ENCODE measurements at places on chromosomes 12 and 14.

DNA sequence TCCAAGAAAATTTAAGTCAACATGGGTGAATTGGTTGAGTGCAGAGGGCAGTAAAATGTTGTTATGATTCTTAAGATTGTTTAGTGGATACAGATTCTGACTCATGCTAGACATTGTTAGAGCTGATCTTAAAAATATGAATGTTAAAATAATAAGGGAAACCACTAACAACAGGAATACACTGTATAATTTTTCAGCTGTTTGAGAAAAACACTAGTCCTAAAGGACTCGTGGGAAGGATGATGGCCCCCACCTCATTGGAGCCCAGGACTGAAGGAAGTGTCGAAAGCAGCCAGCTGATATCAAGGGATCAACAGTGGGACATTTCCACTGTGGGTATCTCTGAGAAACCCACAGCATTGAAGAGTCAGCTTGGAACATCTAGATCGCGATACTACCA is 82.9 kb upstream of the SCAF11 start:
- no peak for DNase-seq

GRCh38 chr14:94867946-94868771 is 98.2 kb upstream of the GSC start:
- DNase-seq: no peak

- DNase-seq: no peak
These were observed 59.3 kb upstream of the PRMT8 start for GRCh38 chr12:3431686-3432085.

DNA sequence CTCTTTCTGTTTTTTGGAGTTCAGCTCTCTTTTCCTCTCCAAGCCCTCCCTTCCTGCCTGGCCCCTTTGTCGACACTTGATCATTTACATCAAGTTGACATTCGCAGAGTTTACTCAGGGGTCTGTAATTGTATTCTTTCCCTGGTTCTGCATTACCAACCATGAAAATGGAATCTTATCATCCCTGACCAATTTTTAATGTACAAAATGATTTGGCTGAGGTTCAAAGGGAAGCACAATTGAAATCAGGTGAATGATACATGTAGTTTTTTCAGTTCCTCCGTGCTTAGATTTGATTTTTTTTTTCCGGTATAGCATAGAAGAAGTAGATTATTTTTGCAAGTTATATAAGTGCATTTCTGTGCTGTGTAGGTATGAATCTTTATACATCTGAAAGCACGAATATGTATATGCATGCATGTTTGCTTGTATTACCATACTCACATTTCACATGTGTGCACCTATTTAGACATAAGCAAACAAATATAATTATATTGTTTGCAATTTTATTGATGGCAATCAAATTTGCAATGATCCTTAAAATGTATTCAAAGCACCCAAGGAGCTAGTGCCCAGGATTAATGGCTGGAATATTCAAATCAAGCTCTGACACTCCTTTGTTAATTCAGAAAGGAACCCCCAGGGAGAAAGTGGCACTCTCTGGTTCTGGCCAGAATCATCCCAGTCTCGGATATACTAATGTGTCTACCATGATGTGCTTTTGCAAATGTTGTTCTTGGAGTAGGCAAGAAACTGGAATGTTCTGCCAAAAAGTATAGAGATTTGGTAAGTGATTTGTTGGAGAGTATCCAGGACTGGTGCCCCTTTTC is 189.3 kb downstream of the VRK1 start:
- DNase-seq: no peak

DNA sequence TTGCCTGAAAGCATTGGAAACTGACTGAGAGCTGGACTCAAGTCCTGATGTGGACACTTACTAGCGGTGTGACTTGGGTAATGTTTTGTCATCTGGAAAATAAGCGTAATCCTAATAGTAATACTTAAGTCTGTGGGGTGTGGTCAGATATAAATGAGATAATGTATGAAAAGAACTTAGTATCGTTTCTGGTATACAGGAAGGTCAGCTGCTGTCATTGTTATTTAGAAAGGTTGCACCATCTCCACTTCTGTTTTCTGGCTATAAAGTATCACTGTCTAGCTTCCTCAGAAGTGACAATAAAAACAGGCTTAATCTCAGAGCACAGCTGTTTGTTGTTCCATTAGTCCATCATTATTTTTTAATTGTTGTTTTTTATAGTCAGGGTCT is 34.1 kb upstream of the TUBA1C start:
- DNase-seq: no peak

DNA sequence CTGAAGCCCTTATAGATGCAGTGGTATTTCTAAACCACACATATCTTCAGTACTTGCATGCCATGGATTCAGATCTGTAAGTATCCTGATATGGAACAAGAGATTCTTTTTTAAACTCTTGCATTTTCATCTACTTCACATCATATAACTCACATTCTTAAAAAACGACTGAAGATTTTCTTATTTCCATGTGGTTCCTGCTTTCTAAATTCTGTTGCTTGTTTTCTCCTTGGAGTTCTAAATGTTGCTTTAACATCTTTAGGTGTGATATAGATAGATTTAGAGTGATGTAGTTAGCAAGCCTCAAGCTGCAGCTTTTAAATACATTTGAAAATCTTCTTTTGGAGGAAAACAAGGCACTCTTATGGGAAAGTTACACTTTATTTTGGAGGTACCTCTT is 455.4 kb downstream of the FOXG1 start:
- no peak for DNase-seq

DNA sequence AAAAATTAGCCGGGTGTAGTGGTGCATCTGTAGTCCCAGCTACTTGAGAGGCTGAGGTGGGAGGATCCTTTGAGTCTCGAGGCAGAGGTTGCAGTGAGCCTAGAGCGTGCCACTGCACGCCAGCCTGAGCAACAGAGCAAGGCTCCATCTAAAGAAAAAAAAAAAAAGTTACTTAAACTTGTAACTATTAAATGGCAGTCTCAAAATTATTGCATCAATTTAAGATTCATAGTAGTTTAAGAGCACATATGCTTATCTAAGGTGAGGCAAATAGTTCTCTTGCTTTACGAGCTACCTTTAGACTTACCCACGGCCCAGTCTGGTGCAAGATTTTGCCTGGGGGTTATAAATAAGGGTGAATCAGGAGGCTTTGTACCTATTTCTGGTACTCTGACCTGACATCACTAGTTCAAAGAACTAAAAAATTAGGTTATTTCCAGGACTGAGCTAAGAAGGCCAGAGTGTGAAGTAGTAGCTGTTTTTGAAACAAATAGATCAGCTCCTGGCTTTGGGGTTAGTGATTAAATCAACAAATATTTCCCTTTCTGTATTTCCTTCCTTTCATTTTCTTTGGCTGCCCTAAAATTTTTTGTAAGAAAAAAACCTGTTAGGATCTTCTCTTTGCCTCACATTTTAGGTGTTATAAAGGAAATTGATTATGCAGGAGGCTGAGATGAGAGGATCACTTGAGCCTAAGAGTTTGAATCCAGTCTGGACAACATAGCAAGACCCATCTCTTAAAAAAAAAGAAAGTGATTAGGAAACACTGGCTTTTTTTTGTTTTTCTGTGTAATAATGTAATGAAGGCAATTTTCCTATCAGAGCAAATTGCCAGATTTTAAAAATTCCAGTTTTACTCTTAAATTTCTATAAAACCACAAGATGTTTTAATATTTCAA is 3.6 kb downstream of the MGAT2 start:
- no peak for DNase-seq

- DNase-seq: no peak
These were observed 80.2 kb upstream of the NUDT4 start for GRCh38 chr12:93297536-93297935.

GRCh38 chr12:130016194-130016593 is 112.4 kb upstream of the TMEM132D start:
- no peak for DNase-seq

DNA sequence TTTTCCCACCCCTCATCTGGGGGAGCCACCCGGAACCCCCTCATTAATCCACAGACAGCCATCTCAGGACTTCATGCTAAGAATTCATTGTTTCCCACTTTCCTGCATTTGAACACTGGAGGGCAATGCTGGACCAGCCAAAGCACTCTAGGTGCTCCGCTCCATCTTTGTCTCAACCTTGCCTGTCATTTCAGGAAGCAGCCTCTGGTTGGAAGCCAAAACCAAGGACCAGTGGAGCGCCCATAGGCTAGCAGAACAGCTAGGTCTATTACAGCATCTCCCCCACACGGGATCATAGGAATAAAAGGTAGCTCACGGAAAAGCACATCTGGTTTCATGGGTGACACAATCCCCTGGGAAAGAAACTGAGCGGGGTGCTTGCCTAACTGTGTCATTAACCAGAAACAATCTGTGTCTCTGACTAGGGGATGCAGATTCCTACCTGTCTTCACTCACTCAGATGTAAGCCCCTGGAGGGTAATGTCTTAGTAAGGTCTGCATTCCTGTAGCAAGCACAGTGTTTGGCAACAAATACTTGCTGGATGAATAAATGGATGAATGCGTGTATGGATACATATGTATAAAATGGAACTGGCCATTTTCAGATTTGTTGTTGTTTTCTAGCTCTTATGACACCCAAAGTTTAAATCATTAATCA is 197.0 kb downstream of the DAD1 start:
- no peak for DNase-seq

GRCh38 chr12:71159264-71159663 is 1.5 kb upstream of the TSPAN8 start:
- no peak for DNase-seq

DNA sequence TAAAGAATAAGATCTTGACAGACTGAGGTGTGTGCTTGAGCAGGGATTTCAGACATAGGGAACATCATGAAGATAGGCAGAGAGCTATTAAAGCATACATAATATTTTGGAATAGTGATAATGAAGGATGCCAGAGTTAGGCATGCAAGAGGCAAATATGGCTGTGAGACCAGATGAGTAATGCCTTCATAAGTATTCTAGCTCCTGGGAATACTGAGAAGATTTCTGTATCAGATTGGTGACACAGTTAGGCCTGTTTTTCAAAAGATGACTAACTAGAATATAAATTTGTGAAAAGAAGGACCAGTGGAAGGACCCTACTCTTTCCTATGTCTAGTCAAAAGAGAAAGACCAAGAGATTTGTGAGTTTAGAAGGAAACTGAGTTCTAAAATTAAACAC is 108.8 kb downstream of the TXNDC16 start:
- no peak for DNase-seq

GRCh38 chr14:59020382-59020781 is 168.1 kb upstream of the DAAM1 start:
- no peak for DNase-seq

- no peak for DNase-seq
These were observed 23.1 kb upstream of the PGF start for GRCh38 chr14:74978416-74978947.

DNA sequence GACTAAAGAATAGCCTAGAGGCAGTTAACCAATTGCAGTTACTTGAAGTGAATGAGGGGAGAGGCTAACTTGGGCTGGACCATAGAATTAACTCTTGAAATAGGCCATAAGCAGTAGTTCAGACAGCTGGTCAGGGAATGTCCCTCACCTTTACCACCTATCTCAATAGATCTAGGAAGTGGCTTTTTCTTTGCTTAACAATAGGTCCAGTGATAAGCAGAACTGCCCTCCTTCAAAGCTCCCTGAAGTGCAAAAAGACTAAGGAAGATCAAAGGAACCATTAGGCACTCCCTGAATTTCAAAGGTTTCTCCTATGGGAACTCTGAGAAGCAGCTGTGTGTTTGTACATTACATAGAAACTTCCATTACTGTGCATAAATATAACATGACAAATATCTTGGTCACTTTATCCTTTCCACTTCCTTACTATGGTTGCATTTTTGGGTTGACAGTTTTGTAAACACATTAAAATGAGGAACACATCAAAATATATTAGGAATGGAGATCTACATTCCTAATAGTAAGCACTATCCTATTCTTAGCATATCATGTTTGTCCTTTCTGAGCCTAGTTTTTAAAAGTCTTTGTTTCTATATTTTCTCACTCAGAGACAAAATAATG is 7.2 kb upstream of the NAA30 start:
- DNase-seq: no peak

- no peak for DNase-seq
These were observed 45.4 kb upstream of the PCED1B start for GRCh38 chr12:47033789-47034555.

- no peak for DNase-seq
These were observed 24.1 kb downstream of the OR6S1 start for GRCh38 chr14:20617138-20618003.

- no peak for DNase-seq
These were observed 42.1 kb downstream of the B4GALNT3 start for GRCh38 chr12:501722-502447.

DNA sequence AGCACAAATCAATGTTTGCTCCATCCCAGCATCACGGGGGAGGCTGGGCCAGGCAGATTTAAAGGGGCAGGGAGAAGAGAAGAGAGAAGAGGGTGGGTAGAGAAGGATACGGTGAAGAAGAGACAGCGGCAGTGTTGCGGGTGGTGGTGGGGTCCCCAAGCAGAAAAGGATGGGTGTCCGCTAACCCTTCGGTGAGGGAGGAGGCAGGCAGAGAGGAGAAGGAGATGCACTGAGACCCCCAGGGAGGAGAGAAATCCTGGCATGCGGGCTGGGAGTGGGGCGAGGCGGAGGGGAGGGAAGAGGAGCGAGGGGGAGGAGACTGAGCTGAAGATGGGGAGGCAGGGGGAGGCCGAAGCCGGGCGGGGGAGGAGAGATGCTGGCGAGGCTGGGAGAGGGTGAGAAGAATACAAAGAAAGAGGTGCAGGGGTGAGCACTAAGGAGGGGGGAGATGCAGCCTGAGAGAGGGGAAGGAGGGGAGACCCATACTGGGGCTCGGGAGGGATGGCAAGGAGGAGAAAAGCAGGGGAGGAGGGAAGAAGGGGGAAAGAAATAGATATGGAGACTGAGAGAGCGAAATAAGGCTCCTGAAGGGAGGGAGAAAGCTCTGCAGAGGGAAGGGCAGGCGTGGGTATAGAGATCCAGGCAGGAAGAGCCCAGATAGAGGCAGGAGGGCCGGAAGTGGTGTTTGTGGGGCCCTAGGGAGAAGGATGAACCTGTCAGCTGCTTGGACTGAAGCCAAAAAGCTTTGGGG is at the start of gene JPH4:
Gene JPH4 (minus strand): TSS at position 231 of the 751 bp plus-strand sequence. CDS start 1,337 bp downstream, outside the sequence.
- no peak for DNase-seq

- no peak for DNase-seq
These were observed 1048.9 kb downstream of the BCL11B start for GRCh38 chr14:98223106-98223505.

DNA sequence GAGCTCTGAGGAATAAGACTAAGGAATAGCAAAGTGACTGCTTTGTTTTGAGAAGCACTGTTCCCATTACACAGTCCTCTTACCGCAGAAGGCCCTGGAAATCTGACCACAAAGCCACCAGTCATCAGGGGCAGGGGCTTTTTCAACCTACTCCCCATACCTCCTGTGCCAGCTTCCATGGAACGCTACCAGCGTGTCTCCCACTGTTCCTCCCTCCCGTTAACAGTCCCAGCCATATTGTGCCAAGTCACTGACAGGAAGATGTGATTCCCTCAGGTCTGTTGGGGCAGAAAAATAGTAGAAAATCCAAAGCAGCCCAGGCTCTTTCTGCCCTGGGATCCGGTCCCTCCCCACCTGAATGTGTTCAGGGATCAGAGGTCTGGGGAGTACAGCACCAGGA is 46.6 kb upstream of the VPS33A start:
- DNase-seq: no peak

GRCh38 chr12:96570579-96570978 is 81.2 kb downstream of the CFAP54 start:
- no peak for DNase-seq

DNA sequence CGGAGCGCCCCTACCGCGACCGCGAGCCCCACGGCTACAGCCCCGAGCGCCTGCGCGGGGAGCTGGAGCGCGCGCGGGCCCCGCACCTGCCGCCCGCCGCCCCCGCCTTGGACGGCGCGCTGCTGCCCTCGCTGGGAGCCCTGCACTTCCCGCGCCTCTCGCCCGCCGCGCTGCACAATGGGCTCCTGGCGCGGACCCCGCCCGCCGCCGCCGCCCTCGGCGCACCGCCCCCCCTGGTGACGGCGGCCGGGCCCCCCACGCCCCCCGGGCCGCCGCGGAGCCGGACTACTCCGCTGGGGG is 27.0 kb downstream of the LRCOL1 start:
- DNase-seq: no peak

Data from stimulated activated CD4-positive, alpha-beta T cell treated with anti-CD3 and anti-CD28 coated beads, Interleukin-1b, Interleukin-23, amount 100 ng/mL, for 1 hour (primary cell).